ENCODE measurements at places on chromosomes 2 and 18.

GRCh38 chr2:62215306-62216064, 19.6 kb downstream of the B3GNT2 start:
- DNase-seq, result no peak

DNA sequence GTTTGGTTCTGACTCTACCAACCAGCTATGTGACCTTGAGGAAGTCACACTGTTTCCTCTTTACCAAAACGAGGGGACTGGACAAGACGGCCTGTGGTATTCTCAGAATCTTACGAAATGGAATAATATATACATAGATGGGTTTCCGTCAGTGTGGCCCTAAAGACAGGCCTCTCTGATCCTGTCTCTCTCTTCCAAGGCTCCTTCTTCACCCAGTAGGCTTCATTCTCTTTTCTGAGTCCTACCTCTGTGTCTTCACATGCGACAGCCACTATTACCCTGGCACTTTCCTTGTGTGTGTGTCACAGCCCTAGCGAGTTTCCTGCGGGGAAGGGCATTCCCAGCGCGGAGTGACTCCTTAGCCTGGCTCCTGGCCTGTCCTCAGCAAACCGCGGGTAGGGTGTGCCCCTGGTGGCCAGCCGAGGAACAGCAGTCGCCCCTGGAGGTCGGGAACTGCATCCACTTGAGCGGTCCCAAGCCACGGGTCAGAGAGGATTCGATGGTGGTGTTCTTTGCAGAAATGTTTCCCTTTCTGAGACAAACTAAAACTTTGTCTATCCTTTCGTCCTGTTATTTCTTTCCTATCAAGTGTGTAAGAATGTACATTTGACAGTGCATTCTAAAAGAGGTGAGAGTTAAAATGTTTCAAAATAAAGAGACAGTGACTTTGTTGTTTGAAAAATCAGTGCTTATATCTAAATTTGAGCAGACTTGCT, 63.3 kb downstream of the RAB31 start:
- DNase-seq, result peak; percentile 53

DNA sequence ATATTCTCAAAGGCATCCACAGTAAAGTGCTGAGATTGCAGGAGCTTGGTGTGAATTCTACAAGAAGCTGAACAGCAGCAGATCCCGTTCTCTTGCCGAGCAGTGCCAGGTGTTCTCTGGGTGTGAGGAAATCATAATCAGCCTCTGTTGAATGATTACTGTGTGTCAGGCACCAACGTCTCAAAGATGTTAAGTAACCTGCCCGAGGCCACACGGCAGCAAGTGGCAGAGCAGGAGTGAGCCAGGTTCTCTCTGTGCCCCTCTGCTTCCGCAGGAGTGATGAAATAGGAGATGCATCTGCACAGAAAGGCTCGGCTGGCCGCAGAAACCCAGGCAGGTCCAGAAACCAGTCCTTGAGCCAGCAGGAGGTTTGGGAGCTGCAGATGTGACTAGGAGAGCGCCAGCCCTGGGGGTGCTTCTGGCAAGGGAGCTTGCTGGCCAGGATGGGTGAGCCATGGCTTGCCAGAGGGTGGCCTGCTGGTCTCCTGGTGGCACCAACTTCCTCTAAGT, 68.4 kb downstream of the COPS7B start:
- no peak for DNase-seq

DNA sequence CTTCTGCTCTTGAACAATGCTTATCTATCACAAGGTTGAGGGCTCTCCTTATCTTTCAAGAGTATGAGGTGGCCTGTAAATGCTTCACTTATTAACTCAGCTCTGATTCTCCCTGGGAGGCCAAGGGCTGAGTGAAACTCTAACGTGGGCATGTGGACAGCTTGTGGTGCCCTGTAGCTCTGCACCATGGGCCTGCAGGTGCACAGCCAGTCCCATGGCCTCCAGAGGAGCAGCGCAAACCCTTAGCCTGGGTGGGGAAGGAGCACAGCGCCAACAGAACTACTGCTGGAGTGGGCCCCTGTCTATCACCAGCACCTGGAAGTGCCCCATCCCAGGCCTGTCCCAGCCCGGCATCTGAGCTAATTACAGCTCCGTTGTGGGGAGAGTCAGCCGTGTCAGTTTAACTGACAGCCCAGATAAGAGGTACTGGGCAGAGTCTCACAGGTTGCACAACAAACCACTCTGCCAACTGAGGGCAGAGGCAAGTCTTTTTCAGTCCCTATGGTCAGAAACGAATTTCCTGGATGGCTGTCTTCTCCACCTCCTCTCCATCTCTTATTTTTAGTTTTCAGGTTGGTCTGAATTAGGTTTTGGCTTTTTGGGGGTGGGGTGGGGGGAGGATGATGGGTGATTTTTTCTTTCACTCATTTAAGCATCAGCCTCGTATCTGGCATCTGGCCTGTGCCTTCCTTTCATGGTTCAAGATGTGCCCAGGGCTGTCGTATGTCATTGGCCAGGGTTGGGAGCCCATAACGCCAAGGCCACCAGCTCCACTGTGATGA, 219.5 kb downstream of the BCL2 start:
- DNase-seq, result peak; percentile 57

- DNase-seq, result no peak
Observed at GRCh38 chr2:75719616-75720015, 8.9 kb upstream of the GCFC2 start.

DNA sequence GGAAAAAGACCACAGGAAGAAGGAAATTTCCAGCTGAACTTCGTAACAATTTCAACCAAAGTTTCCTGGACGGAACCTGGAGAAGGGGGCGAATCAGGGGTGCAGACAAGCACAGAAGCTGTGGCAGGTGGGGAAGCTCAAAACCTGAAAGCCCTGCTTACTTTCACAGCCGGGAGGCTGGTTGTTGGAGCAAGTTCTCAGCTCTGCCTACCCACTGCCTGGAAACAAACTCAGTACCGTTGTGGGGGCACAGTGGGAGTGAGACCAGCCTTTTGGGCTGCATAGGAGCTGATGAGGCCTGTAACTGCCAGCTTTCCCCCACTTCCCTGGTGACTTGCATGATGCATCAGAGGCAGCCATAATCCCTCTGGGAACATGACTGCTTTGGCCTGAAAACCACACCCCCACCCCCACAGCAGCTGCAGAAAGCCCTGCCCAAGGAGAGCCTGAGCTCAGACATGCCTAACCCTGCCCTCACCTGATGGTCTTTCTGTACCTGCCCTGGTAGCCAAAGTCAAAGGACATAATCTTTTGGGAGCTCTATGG, 207.0 kb upstream of the VWC2L start:
- DNase-seq, result no peak

GRCh38 chr2:32436150-32436549, 79.3 kb downstream of the BIRC6 start:
- no peak for DNase-seq

GRCh38 chr2:229087267-229087666, 183.8 kb downstream of the PID1 start:
- DNase-seq, result no peak

- DNase-seq, result no peak
Observed at GRCh38 chr2:227880460-227880859, 9.0 kb downstream of the DAW1 start.

DNA sequence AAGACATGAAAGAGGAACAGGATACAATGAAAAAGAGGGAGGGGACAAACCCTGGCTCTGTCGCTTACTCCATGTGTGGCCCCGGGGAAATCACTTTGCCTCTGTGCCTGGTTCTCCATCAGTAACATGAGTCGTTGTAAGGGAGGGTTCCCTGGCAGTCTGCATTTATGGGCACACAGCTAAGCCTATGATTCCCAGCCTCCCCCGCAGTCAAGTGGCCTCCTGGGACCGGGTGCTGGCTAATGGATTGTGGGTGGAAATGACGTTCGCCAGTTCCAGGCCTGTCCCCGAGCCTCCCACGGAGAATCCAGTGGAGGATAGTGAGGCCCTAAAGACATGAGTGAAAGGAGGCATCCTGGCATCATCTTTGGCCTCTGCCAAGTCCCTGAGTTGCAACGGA, 42.7 kb downstream of the SFXN5 start:
- no peak for DNase-seq

DNA sequence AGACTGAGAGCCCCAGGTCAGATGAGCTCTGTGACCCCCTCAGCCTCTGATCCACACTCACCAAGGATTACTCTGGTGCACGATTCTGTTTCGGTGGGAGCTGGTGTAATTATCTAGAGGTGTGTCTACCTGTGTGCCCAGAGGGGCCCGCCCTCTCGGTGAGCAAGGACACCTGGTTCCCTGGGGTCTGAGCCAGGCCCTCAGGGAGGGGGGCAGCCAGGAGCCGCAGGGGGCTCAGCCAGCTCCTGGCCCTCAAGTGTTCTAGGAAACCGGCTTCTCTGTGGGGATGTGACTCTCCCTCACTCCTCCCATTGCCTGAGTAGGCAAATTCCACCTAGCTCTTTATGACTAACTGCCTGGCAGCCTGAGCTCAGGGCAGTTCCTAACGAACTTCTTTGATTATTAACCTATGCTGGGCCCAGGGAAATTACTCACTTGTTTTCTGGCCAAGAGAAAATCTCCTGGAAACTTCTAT, 17.4 kb downstream of the AGAP1 start:
- DNase-seq, result peak; percentile 77

DNA sequence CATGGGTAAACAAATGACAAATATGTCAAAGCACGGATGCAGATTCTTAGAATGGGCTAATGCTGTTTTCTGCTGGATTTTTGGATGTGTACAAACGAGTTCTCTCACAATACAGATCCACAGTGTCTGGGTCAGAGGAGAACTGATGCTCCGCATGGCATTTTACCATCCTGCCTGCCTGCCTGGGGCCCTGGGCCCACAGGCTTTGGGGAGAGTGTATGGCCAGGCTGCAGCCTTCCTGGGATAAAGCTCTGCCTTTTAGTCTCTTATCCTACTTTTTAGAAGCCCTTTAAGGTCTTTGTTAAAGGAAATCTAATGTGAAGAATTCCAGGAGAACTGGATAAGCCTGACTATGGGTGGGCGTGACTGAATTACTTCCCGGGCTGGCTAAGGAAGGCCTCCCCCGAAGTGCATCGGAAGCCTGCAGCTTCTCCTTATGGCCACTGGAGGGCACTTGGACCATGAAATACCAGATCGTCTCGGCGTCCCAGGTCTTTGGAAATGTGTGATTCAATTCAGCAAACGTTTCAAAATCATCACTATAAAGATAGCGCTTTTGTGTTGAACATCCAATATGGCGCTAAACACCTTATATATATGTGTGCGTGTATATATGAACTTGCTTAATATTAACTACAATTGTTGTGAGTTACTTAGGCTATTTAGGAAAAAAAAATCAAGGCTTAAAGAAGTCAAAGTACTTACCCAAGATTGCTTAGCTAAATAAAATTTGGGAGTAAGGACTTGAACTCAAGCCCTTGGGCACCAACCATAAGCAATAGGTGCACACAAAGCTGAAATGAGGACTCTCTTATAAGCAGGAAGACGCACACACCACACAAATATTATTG, 15.2 kb upstream of the DNPEP start:
- peak; percentile 63 for DNase-seq

- DNase-seq, result no peak
Observed at GRCh38 chr18:40738321-40738880, 1216.6 kb upstream of the PIK3C3 start.

DNA sequence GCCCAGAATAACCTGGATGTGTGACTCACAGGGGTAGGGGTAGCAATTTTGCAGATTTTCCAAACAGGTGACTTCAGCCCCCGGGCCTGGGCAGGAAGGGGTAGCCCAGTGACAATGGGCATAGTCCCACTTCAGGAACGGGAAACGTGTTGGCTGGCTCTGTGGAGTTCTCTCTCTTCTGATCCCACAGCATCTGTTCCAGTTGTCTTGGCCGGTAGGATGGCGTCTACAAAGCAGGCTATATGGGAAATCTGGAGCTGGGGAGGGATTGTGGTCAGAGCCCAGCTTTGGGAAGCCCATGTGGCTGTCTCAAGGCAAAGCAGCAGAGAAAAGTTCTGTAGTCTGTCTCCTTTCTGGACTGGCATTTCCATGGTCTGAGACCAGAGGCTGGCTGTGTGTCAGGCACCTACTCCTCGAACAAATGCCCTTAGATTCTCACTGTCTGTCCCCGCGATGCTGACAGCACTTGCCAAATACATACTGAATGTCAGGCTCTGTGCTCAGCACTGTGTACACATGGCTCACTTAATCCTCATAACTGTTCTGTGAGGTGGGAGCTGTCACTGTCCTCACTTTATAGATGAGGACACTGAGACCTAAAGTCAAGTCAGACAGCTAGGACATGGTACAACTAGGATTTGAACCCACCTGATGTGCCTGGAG, 17.9 kb upstream of the TMEM214 start:
- DNase-seq, result no peak

GRCh38 chr18:36419188-36419899, 121.8 kb downstream of the FHOD3 start:
- no peak for DNase-seq

DNA sequence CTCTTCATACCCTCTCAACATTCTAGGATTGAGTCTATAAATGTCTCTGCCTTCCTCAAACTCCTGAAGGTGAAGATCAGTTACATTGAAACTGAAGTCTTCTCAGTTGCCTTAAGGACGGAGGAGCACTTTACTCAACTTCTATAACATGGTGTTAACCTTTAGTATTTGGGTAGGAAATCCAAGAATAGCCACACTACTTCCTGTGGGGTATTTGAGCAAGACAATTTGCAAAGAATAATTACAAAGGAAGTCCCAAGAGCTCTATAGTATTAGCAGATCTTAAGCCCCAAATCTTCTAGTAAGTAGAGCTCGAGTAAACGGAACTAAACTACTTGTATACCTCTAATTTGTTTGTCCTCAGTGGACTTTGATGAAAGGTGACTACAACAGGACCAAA, 80.9 kb downstream of the SP100 start:
- DNase-seq, result no peak

DNA sequence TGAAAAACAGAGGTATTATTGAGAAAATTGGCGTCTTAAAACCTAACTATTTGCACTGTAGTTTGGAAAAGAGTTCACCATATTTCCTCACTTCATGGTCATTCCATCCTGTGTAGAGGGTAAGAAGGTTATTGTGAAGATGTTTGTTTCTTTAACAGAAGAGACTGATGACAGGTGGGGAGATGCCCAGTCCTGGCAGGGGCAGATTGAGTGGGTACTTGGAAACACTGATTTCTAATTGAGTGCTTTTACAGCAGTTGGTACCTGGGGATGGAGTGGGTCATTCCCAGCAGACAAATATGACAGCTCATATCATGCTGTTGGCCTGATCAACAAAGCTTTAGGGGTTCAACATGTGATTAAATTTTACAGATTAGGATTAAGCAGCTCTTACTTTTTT, 67.5 kb downstream of the MYOM1 start:
- DNase-seq, result no peak

DNA sequence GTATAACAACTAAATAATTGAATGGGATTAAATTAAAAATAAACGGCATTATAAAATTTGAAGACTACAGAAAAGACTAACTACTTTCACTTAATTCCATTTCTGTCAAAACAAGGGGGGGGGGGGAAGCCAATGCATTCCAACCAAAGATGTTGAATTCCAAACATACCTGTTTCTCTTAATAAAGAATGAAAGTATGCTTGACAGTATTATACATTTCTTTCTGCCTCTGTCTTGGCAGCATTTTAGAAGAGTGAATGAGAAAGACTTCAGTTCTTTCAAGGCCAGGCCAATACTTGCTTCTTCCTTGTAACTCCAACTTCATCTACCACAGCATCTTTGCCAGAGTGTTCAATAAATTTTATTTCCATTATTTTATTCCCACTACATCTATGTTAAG, 65.9 kb downstream of the PDE11A start:
- no peak for DNase-seq
